ENCODE measurements at places on chromosomes 4 and X. TPM values are rescaled to one million over a fixed set of nuclear protein-coding genes. Genes with fewer than 3 reads are reported as not detected.

DNA sequence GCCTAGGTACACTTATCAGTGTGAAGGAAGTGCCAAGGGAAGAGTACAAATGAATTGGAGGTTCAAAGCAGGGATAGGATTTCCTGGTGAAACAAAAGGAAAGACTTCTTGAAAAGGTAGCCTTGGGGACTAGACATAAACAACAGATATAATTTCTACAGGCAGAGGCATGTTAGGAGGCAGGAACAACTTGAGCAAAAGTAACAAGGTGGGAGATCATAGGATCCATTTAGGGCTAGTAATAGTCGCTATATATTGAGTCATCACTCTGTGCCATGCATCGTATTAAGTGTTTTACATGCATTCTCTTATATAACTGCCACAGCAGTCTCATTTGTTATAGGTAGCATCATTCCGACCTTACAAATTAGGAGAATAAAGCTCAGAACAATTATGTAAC, 98.3 kb upstream of the EOLA2 start:
- DNase-seq, result no peak
- H3K27me3 ChIP-seq, result no peaks in the 10 kb centered on the region
- H3K4me3 ChIP-seq, result no peak overlapping the region
- H3K27ac ChIP-seq, result no peak overlapping the region

GRCh38 chr4:108272046-108272445, 103.3 kb upstream of the LEF1 start:
- no peak overlapping the region for H3K27ac ChIP-seq
- no peaks in the 10 kb centered on the region for H3K4me1 ChIP-seq
- no peaks in the 10 kb centered on the region for H3K27me3 ChIP-seq
- H3K4me3 ChIP-seq, result no peak overlapping the region

- H3K36me3 ChIP-seq, result no peaks in the 10 kb centered on the region
- H3K27ac ChIP-seq, result peak overlapping the region; percentile 68
- DNase-seq, result peak; percentile 49
- H3K4me3 ChIP-seq, result no peak overlapping the region
- no peaks in the 10 kb centered on the region for H3K27me3 ChIP-seq
Measured at GRCh38 chrX:39896951-39897740, 200.6 kb downstream of the BCOR start.

DNA sequence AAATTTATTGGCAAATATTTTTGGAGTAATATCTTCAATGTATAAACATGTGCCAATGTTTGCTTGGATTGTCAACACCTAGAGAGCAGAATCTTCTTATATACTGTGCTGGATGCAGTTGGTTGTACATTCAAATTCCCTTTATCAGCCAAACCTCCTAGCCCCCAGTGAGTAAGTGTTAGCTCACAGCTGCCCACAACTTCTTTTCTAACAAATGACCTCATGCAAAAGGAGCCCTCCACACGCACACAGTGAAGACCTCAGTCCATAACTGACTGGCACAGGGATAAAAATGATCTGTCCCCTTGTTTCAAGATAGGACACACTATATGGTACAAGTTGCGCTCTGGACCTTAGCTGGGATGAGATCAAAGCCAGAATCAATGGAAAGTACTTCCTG, 458.0 kb upstream of the NWD2 start:
- no peaks in the 10 kb centered on the region for H3K36me3 ChIP-seq
- H3K27me3 ChIP-seq, result no peaks in the 10 kb centered on the region
- H3K4me1 ChIP-seq, result no peaks in the 10 kb centered on the region
- no peak overlapping the region for H3K27ac ChIP-seq
- no peak for DNase-seq
- no peak overlapping the region for H3K4me3 ChIP-seq

GRCh38 chrX:25726539-25726938, 411.6 kb upstream of the MAGEB18 start:
- H3K4me1 ChIP-seq, result no peaks in the 10 kb centered on the region
- H3K36me3 ChIP-seq, result no peaks in the 10 kb centered on the region
- DNase-seq, result no peak
- no peak overlapping the region for H3K27ac ChIP-seq

DNA sequence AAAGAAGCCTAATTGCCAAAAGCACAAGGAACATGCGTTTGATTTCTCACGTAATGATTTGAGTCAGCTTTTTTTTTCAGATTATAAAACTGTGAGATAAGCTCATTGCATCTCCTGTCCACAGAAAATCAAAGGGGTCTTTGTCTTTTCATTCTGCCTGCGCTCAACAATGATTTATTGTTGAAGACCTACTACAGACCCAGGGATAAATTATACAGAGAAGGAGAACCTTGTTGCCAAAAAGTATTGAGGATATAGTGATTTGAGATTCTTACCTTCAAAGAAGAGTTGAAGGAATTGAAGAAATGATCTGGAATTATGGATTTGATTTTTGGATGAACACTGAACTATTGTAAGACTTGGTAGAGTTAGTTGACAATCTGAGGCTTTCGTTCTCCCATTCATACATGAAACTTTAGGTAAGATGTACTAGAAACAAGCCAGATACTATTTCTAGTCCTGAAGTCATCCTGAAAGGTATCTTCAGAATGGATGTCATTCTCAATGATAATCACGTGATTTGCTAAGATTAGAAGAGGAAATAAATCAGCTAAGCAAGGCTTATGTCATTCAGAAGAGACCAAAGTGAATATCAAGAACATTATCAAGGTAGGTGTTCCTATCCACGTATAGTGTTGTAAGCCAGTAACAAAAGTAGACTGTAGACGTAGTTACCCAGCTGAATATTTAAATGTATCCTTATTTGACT, 71.1 kb upstream of the SCOC start:
- H3K27me3 ChIP-seq, result no peaks in the 10 kb centered on the region
- H3K36me3 ChIP-seq, result no peaks in the 10 kb centered on the region
- no peak overlapping the region for H3K27ac ChIP-seq

The RBMXL3 gene
- not detected for polyA plus RNA-seq
